ENCODE measurements at places on chromosomes 5 and 9. TPM values are rescaled to one million over a fixed set of nuclear protein-coding genes. Genes with fewer than 3 reads are reported as not detected.

The IFNA2 gene
- total RNA-seq = not detected

The SPATA31D4 gene
- total RNA-seq = not detected

The FOXB2 gene
- not detected for total RNA-seq

The ARRDC3 gene
- total RNA-seq = 103 TPM

The TMEFF1 gene
- total RNA-seq = 25.0 TPM

The SOHLH1 gene
- 0.24 TPM for total RNA-seq

- ATAC-seq = no peak
Observed at GRCh38 chr5:9559965-9560364, 14.1 kb upstream of the SEMA5A start.

DNA sequence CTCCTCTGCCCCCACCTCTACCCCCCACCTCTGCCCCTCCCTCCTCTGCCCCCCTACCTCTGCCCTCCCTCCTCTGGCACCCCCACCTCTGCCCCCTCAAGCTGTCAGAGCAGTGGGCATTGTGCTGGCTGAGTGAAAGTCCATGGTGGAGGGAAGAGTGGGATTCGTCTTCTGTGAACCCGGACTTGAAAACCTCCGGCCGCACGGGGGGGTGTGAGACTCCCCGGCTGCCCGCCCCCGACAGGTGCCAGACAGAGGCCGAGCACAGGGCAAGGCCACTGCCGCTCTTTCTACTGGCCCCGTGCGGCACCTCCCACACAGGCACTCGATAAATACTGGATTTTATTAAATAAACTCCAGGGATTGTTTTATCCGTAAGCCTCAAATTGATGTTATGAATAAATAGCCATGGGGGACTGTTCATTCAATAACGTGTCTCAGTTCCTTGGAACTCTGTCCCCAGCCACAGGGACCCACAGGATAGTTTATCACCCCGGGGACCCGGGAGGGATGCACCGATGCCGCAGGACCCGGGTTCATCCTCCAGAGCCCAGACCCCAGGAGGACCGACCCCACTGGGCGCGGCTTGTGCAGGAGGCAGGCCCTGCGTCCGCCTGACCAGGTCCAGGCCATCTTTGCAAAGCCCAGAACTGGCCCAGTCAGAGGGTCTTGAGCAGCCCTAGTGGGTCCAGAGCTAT, 2.6 kb upstream of the QRFP start:
- no peak for ATAC-seq

DNA sequence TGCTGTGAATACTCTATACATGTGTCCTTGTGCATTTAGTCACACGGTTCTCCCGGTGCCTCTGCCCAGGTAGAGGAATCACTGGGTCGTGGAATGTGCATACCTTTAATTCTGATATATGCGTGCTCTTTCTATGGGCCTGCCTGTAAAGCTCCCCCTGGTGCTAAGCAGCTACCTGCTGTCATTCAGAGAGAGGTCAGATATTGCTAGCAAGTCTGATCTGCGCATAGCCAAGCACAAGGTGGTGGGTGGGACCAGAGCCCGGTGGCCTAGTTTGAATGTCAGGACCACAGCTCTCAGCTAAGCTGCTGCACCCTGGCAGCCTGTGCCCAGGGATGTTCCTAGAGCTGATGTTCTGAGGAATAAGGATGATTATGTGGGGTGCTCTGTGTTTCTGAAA, 33.4 kb downstream of the TJP2 start:
- peak; percentile 35 for ATAC-seq

DNA sequence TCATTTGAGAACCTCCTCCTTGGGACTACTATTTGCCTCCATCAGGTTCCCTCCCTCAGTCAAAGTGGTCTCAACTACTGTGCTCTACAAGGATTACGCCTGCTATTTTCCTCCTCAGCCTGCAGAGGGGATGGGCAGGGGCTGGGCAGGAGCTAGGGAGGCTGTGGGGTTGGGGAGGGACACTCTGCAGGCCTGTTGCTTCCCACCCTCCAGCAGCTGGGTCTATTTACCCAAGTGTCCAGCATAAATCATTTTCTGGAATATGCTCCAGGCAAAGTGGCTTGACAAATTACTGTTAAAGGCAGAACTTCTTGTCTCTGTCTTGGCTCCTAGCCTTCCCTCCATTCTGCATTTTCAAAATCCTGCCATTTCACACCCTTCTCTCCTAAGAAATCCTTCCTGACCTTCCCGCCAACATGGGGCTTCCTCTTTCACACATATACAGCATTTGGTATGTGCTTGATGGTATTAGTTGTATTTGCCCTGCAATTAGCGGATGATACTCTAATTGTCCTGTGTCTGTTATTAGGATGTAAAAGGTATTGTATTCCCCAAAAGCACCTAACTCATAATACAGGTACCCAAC, 106.7 kb downstream of the EFNA5 start:
- no peak for ATAC-seq

DNA sequence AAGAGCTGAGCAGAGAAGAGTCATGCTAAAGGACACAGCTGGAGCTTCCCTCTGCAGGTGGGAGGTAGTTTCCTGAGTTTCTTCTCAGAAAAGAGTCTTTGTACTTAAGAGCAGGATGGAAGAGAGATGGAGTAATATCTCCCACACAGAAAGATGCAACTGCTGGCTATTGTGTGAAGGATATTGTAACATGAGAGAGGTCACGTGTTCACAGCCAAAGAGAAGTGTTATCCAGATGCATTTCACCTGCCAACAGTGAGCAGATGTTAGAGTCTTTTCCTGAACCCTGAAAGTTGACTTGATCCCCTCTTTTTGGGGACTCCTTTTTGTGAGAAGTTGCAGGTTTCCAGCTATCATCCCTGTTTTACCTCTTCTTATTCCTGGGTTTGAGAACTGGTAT, 14.0 kb upstream of the TRIO start:
- no peak for ATAC-seq

- ATAC-seq = no peak
Observed at GRCh38 chr9:93902780-93903655, 52.1 kb downstream of the BARX1 start.

- no peak for ATAC-seq
Observed at GRCh38 chr9:20250791-20251190, 371.5 kb downstream of the MLLT3 start.

GRCh38 chr5:138752341-138752950, 779 bp upstream of the CTNNA1 start:
- no peak for ATAC-seq

Measured in motor neuron (in vitro differentiated cells).